Naive thymus-derived CD4-positive, alpha-beta T cell (primary cell): ENCODE measurements at places on chromosomes 7 and 10.

- no peak for DNase-seq
Measured at GRCh38 chr7:38839851-38840250, 69.1 kb downstream of the VPS41 start.

DNA sequence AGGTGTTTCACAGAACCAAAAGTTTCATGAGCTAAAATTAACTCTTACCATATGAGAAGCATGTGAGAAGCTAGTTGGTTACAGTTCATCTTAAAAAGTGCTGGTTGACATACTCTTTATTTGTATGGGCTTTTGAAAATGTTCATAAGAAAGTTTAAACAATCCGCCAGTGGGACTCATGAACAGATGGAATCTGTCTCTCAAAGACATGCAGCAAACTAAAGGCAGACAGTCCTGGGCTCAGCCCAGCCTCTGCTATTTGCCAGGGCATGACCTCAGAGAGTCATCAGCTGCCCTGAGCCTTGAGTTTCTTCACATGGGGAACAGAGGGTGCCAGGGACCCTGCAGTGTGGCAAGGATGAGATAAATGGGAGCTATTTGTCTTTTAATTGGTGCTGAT lies 3.2 kb downstream of the PYROXD2 start:
- DNase-seq = no peak

DNA sequence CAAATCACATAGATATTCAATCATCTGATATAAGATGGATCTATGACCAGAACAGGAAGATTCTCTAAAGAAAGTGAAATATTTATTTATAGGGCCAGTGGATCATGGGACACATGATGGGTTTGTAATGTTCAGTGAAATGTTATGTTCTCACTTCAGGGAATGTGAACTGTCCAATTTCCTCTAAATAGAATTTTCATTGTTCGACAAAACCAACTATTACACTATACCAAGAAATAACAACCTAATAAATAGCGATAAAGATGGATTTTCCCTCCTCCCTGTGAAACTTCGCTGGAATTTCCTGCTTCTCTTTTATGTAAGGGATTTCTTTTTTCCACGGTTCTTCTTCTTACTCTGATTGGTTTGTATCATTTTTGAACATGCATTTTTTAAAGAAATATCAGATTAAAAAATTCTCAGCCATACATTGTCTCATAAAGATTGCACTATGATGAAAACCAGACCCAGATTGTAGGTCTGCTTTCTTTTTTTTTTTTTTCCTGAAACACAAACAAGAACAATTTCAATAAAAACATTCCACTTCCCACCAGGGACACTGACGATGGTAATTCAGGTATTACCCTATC lies 139.8 kb upstream of the ZEB1 start:
- DNase-seq = no peak

GRCh38 chr10:13567030-13567429 lies 19.7 kb upstream of the PRPF18 start:
- DNase-seq = no peak

DNA sequence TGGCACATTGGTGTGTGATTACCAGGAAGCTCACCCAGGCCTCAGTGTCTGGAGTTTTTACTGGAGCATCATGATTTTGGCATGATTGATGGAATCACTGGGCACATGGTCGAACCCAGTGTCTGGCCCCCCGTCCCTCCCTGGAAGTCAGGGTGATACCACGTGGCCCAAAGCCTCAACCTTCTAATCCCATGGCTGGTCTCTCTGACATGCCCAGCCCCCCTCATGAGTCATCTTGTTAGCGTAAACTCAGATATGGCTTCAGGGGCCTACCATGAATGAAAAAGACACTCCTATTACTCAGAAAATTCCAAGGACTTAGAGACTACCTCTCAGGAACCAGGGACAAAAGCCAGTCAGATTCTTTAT lies 109.3 kb downstream of the GRK5 start:
- no peak for DNase-seq

GRCh38 chr7:28666154-28666553 lies 253.8 kb downstream of the CREB5 start:
- no peak for DNase-seq

DNA sequence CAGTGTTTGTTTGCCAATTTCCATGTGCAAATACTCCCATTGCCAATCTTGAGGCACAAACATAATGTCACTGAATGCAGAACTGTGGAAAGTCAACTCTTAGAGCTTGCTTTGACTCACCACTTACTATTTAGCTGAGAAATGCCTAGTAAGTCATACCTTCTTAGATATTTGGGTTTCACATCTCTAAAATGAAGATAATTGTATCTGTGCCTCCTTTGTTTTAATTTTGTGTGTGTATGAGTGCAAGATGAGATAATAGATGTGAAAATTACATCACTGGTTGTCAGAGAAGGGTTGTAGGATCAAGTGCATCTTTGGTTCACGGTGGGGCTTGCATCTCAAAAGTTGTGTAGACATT lies 407.5 kb downstream of the INHBA start:
- DNase-seq = no peak

- DNase-seq = no peak
Measured at GRCh38 chr7:77710861-77711260, 14.6 kb downstream of the RSBN1L start.

DNA sequence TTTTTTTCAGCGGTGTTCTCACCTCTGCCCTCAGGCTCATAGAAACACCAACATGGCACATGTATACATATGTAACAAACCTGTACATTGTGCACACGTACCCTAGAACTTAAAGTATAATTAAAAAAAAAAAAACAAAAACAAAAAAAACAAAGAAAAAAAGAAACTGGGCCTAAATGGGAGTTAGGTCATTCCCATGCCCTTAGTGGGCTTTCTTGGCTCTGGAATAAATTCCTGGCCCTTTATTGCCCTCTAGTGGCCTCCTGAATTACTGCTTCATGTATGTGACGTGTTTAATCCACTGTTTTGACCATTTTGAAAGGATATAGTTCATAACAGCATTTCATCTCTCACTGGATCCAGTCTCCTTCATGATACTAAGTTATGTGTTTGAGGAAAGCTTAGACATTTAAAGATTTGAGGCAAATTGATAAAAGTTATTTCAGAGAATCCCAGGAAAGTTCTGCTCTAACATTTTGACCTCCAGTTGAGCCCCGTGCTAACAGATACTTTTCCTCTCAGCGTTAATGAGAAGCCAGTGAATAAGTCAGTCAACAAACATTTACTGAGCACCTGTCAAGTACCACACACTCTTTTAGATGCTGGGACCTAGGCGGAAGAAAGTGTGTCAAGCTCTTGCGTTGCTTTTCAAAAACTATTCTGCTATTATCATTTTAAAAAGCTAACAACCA lies 54.7 kb upstream of the SYPL1 start:
- no peak for DNase-seq

DNA sequence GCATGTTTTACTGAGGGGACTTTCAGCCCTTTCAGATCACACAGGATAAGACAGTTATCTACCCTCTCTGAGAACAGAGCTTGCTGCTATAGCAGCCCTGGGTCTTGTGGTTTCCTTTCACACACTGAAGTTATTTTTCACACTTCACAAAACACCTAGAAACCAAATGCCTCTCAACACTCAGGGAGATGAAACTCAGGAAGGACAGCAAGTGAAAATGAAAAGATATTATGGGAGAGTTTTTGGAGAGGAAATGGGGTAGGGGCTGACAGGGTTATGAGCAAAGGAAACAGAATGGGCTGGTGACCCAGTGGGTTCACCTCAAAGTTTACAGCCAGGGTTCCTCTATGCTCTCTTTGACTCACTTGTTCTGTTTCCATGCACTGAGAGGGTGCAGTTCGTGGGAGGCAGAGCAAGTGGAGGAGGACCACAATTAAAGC lies 17.0 kb upstream of the GIMAP2 start:
- no peak for DNase-seq

DNA sequence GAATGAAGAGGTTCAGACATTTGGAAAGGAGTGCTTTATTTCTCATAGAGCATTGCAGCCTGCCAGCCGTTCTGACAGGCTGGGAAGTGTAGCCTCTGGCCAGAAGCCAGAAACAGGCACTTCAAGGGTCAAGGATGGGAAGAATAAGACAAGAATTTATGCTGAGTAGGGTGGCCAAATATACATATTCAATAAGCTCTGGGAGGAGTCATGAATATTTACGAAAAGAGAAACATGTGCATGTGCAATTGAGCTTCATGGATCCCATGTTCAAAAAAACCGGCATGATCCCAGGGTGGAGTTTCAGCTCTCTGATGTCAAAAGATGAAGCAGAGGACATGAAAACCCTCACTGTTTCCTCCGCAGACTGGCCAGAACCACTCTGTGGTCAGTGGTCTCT lies 32.9 kb downstream of the TLX1 start:
- no peak for DNase-seq

- no peak for DNase-seq
Measured at GRCh38 chr10:112774798-112775197, 175.2 kb upstream of the TCF7L2 start.

DNA sequence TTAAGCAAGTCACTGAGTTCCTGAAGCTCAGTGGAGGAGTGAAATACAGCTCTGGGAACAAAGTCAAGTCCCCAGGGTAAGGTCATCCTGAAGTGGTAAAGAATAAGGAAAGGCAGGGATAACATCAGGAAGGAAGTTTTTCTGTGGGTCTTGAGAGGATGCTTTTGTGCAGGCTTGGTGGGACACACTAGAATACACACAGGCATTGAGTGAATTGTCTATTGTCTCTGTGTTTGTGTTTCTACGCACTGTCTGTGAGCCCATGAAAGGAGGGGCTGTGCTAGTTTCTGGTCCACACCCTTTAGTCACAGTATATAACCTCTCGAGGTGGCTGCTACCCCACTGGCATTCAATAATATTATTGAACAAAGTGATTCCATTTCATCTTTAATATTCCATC lies 95.8 kb upstream of the ABCB5 start:
- no peak for DNase-seq

GRCh38 chr7:3673524-3673923 lies 372.5 kb downstream of the SDK1 start:
- DNase-seq = peak; percentile 20

GRCh38 chr7:27850531-27850930 lies 110.6 kb downstream of the TAX1BP1 start:
- no peak for DNase-seq

DNA sequence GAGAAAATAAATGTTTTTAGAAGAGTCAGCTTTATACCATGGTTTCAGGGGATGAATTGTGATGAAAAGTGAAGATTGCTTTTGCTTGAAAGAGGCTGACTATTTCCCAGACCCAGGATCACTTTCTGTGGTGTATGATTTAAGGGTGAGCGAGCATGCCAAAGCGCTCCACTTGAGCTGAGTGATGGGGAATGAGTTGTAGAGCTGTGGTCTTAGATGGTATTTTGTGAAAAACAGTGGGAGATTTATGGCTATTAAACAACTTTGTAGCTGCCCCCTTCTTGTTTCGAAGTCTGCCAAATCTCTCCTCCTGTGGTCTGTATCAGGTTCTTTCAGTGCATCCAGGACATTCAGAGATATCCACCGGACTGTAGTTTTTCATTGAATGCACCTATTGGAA lies 888.2 kb downstream of the LRMDA start:
- no peak for DNase-seq

DNA sequence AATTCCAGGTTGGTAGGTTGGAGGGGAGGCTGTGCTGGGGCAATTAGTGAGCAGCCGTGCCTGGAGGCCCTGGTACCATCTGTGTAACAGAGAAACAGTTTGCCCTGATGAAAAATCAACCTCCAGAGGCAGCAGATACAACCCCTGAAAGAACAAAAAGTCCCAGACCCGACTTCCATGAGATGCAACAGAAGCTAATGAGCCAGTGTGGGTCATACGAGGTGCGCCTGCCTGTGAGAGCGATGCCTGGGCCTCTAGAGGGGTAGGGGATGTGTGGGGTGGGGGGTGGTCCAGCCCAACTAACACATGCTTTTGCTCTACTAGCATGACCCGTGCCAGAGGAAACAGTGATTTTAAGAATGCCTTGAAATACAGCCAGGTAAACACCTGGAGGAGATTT lies 39.3 kb downstream of the CELF2 start:
- no peak for DNase-seq

GRCh38 chr7:20293336-20293735 lies 37.4 kb upstream of the ITGB8 start:
- no peak for DNase-seq

- no peak for DNase-seq
Measured at GRCh38 chr7:80542398-80542797, 30.5 kb upstream of the GNAT3 start.

GRCh38 chr10:117442944-117443685 lies 67.9 kb upstream of the PDZD8 start:
- DNase-seq = peak; percentile 5

GRCh38 chr7:44212581-44213184 lies 11.9 kb downstream of the YKT6 start:
- no peak for DNase-seq

DNA sequence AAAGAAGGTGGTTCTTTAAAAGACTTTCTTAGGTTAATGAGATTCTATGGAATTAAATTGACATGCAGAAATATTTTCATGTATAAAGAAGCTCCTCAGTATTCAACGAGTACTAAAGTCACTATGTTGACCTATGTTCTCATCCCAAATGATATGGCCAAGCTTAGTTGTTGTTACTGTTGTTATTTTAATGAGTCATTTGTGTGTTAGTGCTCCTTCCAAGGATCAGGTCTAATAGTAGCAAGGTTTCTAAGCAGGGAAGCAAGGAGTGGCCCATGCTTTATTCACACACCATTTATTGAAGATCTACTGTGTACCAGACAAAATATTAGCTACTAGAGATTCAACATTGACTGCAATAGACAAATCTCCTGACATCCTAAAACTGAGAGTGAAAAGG lies 41.9 kb downstream of the LRRN3 start:
- DNase-seq = no peak

DNA sequence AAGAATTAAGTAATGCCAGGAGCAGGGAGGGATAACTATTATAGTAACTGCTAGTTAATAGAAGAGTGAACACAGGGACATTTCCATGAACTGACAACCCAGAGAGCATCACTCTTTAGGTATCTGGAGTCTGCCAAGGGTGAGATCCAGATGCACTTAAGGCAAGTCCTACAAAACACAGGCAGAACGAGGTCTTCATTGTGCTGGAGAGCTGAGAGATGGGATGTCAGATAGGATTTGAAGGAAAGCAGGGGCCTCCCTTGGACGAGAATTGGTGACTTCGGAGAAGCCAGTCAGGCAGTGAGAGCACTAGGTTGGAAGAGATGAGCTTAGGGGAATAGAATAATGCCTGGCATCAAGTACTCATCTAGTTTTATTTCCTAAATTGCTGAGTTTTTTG lies 684.5 kb downstream of the GATA3 start:
- DNase-seq = no peak

- no peak for DNase-seq
Measured at GRCh38 chr7:118040562-118040961, 143.4 kb upstream of the LSM8 start.

DNA sequence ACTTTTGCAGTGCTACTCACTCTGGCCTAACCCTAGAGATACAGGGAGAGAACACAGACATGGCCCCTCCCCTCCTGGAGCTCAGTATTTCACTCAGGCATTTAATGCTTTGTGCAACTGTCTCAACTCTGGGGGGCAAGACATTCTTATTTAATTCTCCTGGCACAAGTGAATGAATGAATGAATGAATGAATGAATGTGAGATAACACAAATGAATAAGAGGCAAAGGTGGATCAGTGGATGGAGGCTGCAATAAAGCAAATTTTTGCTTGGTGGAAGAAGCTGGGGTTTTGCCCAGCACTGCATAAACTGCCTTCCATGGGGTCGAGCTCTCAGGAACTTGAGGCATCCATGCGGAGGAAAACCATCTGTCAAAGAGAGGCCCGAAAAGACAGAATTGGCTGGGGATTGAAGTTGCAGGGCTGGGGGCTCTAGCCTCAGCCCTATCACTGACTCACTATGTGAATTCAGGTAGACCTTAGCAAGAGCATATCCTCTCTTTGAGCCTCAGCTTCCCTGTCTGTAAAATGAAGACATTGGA lies 441.4 kb upstream of the ZMIZ1 start:
- no peak for DNase-seq

- DNase-seq = no peak
Measured at GRCh38 chr7:77862691-77863090, 64.1 kb downstream of the PHTF2 start.
